ENCODE measurements at places on chromosomes 3 and 15. TPM values are rescaled to one million over a fixed set of nuclear protein-coding genes. Genes with fewer than 3 reads are reported as not detected.

Gene P2RY14
- total RNA-seq, result not detected

Gene P2RY13
- total RNA-seq, result not detected

Gene PLEKHO2
- total RNA-seq, result 38.3 TPM

Gene CSTA
- 18.1 TPM for total RNA-seq

Gene RTF1
- 29.2 TPM for total RNA-seq

Gene SCG5
- total RNA-seq, result 9.0 TPM

Gene DENND6A
- total RNA-seq, result 27.1 TPM

Gene CPN2
- total RNA-seq, result 0.29 TPM

Gene ZNF609
- total RNA-seq, result 20.9 TPM

Gene USP50
- total RNA-seq, result 1.1 TPM

Gene CHAC1
- total RNA-seq, result 30.0 TPM

Gene SLC7A14
- 0.29 TPM for total RNA-seq
